Mucosa of gallbladder (tissue), 1 donor: ENCODE measurements at places on chromosomes 7 and 10. TPM values are rescaled to one million over a fixed set of nuclear protein-coding genes. Genes with fewer than 3 reads are reported as not detected.

DNA sequence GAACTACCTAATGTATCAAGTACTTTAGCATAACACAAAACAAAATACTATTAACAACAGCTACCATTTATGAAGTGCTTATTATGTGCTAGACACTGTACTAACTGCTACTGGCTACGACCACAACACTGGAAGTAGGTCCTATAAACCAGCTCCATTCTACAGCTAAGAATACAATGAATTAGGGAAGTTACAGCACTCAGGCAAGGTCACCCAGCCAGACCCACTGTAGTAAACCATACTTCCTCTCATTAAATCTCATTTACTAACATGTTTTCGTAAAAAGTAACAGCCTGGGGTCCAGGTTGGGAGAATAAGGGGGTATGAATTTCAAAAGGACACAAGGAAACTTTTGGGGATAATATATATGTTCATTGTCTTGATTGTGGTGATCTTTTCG lies 25.4 kb downstream of the NAPEPLD start:
- DNase-seq: no peak

GRCh38 chr10:4004144-4004543 lies 219.1 kb upstream of the KLF6 start:
- no peak for DNase-seq

The ZNF853 gene
- 11.2 TPM for total RNA-seq

The CLDN4 gene
- 201 TPM for total RNA-seq

GRCh38 chr10:113080925-113081229 lies 130.8 kb downstream of the TCF7L2 start:
- DNase-seq: no peak

DNA sequence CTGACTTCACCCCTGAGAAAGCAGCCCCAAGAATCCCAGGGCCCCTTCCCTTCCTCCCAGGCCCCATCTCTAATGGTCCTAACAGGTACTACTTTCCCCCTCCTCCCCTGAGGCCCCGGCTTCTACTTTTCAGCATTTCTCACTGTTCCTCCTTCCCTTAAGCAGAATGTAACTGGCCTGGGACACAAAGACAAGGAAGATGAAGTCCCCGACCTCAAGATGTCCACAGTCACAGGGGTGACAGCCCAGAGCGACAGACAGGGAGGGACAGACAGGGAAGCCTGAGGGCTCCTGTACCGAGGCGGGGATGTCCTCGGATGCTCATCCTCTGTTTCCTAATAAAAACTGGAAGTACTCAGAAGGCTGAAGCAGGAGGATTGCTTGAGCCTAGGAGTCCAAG lies 11.6 kb downstream of the AOC1 start:
- DNase-seq: no peak

The C10orf53 gene
- total RNA-seq: not detected

GRCh38 chr7:46224363-46224762 lies 303.3 kb upstream of the IGFBP3 start:
- no peak for DNase-seq

- no peak for DNase-seq
These were observed 65.8 kb upstream of the EMX2 start for GRCh38 chr10:117476716-117477115.

The DOCK1 gene
- total RNA-seq: 44.9 TPM

GRCh38 chr7:36673703-36674102 lies 50.6 kb downstream of the AOAH start:
- no peak for DNase-seq

GRCh38 chr10:100825325-100825875 lies 80.0 kb downstream of the PAX2 start:
- DNase-seq: no peak

DNA sequence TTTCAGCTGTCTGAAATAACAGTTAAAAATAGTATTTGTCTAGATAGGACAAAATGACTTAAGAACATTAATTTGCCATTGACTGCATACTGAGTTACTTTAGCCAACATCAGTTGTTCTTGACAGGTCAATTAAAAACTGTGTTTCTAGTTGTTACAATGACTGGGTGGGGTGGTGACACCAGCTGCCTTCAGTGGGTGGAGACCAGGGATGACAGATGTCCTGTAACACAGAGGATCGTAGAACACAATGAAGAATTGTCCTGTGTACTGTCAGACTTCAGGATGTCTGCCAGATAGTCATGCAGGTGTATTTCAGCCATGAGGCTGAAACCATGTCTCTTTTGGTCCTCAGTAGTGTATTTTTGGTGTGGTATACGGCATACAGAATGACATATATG lies 24.4 kb downstream of the TRUB1 start:
- DNase-seq: no peak

DNA sequence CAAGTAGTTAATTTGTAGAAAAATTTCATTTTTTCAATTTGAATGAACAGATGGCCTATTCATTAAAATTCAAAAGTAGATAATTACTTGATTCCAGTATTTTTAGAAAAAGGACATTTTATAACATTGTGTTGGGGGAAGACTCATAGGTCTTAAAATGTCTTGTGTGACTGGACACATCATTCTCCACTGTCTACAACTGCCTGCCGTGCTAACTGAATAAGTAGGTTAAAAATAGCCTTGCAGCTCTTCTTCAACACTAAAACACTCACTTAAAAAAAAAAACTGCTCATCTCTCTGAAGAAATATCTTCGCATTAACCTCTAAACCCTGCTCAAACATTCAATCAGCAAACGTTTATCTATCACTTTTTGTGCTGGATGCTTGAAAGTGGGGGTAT lies 253.8 kb downstream of the CSTF2T start:
- no peak for DNase-seq
